IPS DF 19.7 (cell line): ENCODE measurements at places on chromosomes 7 and 10.

- no peak for DNase-seq
These were observed 76.2 kb upstream of the CCDC71L start for GRCh38 chr7:106737202-106737562.

- no peak for DNase-seq
These were observed 573.7 kb downstream of the PARD3 start for GRCh38 chr10:34241226-34242000.

- no peak for DNase-seq
These were observed 1.6 kb upstream of the TMEM120A start for GRCh38 chr7:75995996-75996395.

DNA sequence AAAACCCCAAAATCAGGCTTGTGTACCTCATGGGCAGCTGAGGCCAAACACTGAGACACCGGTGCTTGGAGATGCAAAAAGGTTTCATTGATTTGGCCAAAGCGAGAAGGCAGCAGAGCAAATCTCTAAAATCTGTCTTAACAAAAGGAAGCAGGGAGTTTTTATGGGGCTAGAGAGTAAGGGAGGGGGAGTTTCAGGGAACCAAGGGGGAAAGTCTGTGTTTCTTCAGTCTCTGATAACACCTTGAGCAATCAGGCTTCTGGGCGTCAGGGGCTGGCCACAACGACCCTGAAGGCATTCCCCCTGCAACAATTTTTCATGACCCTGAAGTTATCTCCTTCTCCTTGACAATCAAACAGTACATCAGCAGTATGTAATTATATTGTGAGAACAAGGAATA is 2.7 kb upstream of the ZNF786 start:
- DNase-seq = no peak

- no peak for DNase-seq
These were observed 123.9 kb downstream of the TNS3 start for GRCh38 chr7:47458057-47458456.

DNA sequence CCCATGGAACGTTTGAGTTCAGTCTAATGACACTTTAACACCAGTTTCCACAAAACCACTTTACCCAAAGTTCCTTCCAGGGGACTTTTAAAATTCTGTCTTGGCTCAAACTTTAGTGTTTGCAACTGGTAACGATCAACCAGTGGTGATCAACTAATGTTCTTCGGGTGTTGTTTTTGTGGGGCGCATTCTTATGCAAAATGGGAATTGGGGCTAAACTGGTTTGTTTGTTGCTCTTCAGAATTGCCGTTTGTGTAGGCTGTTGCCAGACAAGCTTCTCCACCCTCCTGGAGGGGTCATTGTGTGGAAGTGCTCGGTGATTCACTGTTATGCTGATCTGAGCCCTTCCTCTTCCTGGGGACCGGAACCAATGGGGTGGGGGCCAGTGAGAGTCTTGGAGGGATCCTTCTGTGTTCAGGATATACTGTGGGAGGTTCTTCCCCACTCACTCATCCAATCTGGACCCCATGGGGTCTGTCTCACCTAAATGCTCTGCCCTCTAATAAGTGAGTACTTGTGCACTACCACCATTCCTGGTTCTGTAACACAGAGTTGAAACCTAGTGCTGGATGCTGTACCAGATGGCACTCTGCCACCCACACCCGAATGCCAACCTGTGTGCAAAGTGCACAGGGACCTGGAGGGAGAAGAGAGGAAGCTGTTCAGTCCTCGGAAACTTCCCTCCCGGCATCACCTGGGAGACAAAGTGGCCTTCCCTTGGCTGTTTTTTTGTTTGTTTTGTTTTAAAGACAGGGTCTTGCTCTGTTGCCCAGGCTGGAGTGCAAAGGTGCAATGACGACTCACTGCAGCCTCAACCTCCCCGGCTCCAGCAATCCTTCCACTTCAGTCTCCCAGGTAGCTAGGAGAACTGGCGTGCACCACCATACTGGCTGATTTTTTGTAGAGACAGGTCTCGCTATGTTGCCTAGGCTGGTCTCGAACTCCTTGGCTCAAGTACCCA is 2.1 kb downstream of the NFE2L3 start:
- DNase-seq = peak; percentile 90

DNA sequence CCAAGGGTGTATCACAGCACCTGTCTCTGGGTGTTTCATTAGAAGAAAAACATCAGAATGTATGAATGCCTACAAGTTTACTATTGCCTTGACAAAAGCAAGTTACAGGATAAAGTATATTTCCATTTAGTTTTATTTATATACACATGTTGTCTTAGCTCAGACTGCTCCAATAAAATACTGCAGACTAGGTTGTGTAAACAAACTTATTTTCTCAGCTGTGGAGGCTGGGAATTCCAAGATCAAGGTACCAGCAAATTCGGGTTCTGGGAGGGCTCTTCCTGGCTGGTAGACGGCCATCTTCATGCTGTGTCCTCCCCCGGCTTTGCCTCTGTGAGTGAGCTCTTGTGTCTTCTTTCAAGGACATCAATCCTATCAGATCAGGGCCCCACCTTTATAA is 77.1 kb upstream of the UNC5B start:
- DNase-seq = no peak
